ENCODE measurements at places on chromosomes 16 and 17.

- no peak for DNase-seq
Observed at GRCh38 chr17:74471341-74471740, 4.9 kb downstream of the CD300A start.

DNA sequence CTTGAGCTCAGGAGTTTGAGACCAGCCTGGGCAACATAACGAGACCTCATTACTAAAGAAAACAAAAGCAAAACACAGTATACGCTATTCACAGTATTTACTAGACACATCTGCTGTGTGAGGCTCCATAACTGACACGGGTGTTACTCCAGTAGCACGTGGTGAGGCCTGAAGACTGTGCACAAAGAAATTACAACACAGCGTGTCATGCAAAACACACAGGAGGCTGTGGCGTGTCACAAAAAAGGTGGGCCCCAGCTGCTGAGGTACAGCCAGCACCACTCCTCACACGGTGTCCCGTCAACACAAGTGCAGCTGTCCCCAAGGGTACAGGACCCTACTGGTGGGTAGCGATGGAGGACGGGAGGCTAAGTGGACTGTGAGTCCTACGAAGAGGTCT lies 2.7 kb downstream of the CYBC1 start:
- no peak for DNase-seq

DNA sequence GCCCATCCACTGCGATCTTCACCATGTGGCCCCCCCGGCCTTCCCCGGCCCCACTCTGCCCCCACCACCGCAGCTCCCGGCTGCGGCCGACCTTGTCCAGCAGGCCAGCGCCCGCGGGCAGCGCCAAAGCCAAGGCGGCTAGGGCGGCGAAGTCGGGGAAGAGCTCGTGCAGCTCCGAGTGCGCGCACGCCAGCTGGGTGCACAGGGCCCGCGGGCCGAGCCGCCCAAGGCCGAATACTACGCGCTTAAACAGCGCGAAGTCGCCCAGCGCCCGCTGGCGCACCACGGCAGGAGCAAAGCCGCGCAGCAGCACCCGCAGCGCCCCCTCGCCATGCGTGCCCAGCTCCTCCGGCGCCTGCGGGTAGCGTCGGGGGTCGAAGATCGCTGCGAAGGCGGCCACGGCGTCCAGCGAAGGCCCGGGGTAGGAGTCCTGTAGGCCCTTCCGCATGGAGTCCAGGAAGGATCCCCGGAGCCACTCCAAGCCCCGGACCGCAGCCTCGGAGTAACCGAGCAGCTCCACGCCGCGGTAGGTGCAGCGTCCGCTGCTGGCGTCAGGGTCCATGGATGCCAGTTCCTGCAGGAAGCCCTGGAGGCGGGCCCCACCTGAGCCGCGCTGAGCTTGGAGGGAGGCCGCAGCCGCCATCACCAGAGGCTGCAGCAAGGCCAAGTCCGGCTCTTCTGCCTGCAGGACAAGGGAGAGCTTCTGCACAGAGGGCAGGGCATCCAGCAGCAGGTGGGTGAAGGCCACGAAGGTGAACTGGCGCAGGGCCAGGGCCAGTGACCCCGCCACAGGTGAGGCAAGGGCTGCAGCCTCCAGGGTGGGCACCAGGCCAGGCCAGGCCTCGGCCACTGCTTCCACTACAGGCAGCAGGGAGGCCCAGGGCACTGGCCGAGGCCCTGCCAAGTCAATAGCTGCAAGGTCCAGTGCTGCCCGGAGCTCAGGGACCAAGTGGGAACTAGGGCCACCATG lies 10.3 kb downstream of the C17orf113 start:
- DNase-seq: no peak

DNA sequence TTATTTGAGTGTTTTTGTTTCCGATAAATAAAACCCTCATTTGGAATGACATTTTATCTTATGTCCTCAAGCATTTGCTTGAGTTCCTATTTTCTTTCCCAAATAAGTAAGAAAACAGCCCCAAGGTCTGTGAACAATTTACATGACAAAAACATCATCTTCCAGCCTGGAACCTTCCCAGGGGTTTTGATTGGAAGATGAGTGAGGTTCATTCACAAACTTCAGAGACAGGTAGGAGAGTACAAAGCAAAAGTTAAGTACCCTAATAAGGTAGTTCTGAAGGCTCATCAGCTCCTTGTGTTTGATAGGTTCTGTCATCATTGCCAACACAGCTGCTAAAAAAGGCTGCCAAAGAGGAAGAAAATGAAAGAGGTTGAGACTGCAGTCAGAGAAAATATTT lies 772.8 kb downstream of the CDH8 start:
- DNase-seq: no peak

DNA sequence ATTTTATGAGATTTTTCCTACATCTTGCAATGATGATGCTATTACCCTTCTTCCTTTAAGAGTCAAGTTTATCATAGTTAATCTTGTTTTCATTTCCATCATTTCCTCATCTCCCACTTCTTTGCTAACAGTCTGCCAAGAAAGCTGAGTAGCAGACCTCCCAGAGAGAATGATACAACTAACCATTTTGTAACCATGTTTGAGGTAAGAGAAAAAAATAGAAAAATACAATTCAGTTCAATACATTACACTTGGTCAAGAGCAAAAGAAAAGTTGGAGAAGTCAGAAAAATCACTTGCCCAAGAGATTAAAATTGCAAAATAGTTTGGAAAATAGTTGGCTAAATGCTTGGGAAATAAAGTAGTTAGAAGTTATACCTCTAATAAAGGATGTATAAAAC lies 154.4 kb downstream of the ABCA8 start:
- DNase-seq: no peak

GRCh38 chr16:89381788-89382187 lies 108.6 kb downstream of the ANKRD11 start:
- no peak for DNase-seq

- no peak for DNase-seq
Observed at GRCh38 chr17:71432378-71433315, 688.2 kb upstream of the SOX9 start.

GRCh38 chr17:75704963-75705875 lies 16.0 kb upstream of the ITGB4 start:
- DNase-seq: no peak

- DNase-seq: no peak
Observed at GRCh38 chr17:42135664-42136653, 13.4 kb downstream of the HSPB9 start.

- no peak for DNase-seq
Observed at GRCh38 chr17:78337244-78338109, 22.4 kb downstream of the SOCS3 start.

DNA sequence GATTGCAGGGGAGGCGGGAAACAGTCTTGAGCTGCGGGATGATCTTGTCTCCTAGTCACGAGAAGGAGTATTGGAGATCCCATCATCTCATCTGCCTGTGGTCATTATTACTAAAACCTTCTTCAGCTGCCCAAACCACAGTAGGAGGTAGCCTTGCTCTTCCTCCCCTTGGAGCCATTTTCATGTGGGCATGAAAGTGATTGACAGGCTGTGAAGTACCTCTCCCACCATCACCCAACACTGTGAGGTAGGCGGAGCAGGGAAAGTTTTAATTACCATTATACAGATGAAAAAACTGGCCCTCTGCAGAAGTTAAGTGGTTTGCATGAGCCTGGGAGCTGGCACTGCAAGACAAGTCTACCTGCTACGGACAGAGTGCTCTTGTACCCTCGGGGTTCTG lies 237.3 kb downstream of the MSI2 start:
- DNase-seq: no peak

GRCh38 chr17:17315142-17315821 lies 12.1 kb downstream of the NT5M start:
- DNase-seq: no peak

DNA sequence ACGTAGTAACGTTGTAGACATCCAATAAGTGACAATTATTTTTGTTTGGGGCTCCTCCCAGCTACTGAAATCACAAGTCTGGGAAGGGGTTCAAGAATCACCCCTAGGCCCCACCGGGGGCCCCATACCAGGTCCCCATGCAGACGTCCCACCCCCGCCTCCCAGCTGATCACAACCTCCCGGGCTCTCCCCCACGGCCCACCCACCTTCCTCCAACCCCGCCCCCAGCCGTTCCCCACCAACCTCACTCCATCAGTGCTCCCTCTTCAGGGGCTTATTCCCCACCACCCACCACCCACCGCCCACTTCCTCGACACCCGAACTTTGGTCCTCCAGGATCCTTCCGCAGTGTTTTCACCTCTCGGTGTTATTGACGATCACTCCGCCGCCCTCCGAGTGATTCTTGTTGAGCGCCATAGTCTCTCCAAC lies 240 bp downstream of the WBP2 start:
- DNase-seq: no peak

DNA sequence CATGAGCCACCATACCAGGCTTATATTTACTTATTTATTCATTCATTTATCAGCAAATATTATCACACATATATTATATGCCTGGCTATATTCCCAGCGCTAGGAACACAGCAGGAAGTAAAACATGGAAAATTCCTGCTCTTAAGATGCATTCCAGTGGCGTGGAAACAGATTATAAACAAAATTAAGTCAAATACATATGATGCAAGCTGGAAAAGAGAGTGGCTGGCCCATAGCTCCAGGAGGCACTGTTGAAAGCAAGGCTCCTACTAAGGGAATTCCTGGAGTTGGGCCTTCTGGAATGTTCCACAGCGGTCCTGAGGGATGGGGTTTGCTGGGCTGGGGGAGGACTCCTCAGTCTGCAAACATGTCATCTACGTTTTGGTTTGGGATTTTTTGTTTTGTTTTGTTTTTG lies 18.4 kb downstream of the ADCY9 start:
- DNase-seq: no peak

DNA sequence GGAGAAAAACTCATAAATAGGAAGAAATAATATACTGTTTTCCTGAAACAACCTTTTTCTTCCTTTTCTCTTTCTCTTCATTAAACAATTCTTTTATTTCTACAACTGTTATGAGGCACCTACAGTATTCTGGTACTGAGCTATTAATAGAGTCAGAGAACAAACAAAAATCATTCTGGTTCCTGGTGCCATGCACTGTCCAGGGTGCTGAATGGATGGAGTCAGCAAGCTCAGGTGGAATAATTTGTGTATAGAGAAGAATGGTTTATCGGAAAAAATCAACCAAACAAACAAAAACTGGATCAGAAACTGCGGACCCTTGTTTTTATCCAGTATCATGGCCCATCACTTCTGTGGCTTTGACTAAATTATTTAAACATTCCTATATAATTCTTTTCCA lies 430.3 kb upstream of the GOT2 start:
- no peak for DNase-seq

DNA sequence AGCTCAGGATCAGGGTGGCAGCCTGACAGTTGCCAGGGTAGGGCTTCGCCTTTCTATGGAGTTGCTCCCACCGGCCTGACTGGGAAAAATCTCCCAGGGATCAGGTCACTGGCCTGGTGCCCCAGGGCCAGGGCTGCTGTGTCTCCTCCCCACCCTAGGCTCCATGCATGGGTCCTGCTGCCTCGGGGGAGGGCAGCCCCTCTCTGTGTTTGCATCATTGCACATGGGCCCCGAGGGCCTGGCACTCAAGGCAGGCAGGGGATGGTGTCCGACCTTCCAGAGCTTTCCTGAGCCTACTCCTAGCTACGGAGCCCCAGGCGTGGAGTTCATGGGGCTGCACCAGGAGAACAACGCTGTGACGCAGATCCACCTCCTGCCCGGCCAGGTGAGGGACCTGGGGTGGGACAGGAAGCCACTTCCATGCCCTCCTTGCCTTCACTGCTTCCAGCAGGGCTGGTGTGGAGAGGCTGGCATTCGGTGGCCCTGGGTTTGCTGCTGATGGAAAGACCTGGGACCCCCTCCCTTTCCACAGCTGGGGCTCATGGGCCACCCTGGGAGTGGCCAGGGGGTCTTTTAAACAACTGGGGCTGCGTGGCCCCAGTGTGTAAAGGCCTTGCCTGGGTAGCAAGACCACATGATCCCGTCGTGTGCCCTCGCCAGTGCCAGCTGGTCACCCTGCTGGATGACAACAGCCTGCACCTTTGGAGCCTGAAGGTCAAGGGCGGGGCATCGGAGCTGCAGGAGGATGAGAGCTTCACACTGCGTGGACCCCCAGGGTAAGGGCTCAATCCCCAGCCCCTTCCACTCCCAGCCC lies 29.5 kb upstream of the MYO15B start:
- no peak for DNase-seq

GRCh38 chr17:8701754-8702153 lies 42.9 kb downstream of the CCDC42 start:
- DNase-seq: no peak

DNA sequence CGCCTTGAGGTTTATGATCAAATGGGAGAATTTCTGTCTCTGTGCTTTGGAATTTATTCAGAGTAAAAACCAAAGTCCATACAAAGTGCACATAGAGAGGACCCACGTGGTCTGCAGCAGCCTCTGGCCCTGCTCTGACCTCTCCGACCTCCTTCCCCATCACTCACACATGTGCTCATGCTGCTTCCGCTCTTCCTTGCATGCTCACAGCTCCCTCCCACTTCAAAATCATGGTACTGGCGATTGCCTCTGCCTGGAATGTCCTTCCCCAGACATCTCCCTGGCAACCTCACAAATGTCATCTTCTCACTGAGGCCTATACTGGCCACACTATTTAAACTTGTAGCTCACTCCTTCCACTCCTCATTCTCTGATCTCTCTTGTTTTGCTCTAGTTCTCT lies 418.0 kb downstream of the CA10 start:
- DNase-seq: no peak

GRCh38 chr17:70739065-70739464 lies 569.7 kb downstream of the KCNJ2 start:
- DNase-seq: no peak

DNA sequence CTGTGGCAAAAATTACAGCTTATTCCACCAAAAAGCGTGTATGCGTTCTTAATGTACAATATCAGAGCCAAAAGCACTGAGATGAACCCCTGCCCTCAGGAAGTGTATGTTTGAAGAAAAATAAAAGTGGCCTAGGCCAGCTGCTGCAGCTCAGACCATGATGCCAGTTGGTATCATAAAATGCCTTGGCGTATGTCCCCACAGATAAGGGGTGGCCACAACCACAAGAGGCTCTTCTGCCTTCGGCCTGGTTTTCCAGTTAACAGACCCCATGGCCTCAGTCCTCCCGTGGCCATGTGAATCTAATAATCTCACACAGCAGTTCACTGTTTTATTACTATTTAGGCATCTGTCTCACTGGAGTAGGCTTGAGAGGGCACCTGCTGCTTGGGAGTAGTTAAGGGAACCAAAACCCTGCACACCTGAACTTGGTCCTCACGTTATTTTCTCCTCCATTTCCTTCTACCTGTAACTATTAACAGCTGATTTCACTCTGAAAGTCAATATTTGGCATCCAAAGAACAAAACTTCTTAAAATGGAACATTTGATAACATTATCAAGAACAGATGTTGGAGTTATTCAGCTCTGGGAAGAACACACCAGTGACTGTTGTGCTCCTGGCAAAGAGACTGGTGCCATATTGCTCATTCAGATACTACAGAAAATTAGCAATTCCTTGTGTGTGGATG lies 34.8 kb upstream of the ERN1 start:
- no peak for DNase-seq

DNA sequence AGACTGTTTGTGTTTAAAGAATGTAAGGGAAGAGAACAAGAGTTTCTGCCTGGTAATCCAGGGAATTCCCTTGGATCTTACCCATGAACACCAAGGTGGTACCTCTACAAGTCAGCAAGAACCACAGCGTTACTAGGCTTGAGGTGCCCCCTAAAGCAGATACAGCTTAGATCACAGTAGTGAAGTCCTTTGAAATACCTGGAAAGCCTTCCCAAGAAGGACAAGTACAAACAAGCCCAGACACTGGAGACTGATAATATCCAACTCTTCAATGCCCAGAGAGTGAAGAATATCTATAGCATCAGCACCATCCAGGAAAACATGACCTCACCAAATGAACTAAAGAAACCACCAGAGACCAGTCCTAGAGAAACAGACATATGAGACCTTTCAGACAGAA lies 3.8 kb upstream of the APPBP2 start:
- no peak for DNase-seq
